Progenitor cell of endocrine pancreas (in vitro differentiated cells): ENCODE measurements at places on chromosomes 4 and X. TPM values are rescaled to one million over a fixed set of nuclear protein-coding genes. Genes with fewer than 3 reads are reported as not detected.

GRCh38 chr4:8120501-8120900, 38.1 kb downstream of the ABLIM2 start:
- peaks cover 6% of the 10 kb centered on the region for H3K27me3 ChIP-seq
- H3K27ac ChIP-seq = no peak overlapping the region
- no peak overlapping the region for H3K4me3 ChIP-seq
- DNase-seq = no peak
- no peaks in the 10 kb centered on the region for H3K4me1 ChIP-seq
- no peaks in the 10 kb centered on the region for H3K36me3 ChIP-seq

DNA sequence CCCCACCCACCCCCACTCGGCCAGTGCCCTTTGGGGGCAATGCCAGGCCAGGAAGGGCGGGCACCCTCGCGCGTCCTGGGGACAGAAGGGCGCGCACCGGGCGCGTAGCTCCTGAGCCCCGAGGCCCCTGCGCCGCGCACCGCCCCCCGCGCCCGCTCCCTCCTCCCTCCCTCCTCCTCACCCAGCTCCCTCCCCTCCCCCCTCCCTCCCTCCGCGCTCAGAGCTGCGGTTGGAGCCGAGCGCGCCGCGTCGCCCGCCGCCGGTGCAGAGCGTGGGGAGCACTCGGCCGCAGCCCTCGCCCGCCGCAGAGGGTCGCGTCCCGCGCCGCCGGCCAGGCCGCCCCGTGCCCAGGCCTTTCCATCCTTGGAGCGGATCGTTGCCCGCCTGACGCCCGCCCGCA, at the start of gene ATP2B3:
TSS of gene ATP2B3 (plus strand) at position 220 of the 400 bp plus-strand sequence. CDS start 18,606 bp downstream, outside the sequence.
- H3K36me3 ChIP-seq = peaks cover 2% of the 10 kb centered on the region
- H3K4me3 ChIP-seq = peak within 1 kb of the TSS; percentile 57
- H3K4me1 ChIP-seq = no peaks in the 10 kb centered on the region
- no peak for DNase-seq
- H3K27ac ChIP-seq = no peak within 1 kb of the TSS

- no peak overlapping the region for H3K27ac ChIP-seq
- no peaks in the 10 kb centered on the region for H3K4me1 ChIP-seq
- H3K36me3 ChIP-seq = peaks cover 2% of the 10 kb centered on the region
- no peak for DNase-seq
Measured at GRCh38 chrX:55695227-55696018, 22.1 kb upstream of the RRAGB start.

The ARMCX2 gene
- 83.1 and 92.0 TPM in 2 replicates for total RNA-seq

The NHSL2 gene
- 3.4 and 4.8 TPM in 2 replicates for total RNA-seq

The MAP7D2 gene
- 1.4 and 1.5 TPM in 2 replicates for total RNA-seq

The CLDN2 gene
- total RNA-seq = 1.2 and 1.6 TPM in 2 replicates

The NHS gene
- 102 and 117 TPM in 2 replicates for total RNA-seq

The C4orf36 gene
- 2.0 TPM in 2 replicates for total RNA-seq
